Left cardiac atrium (tissue), 4 donors: ENCODE measurements at places on chromosomes 6 and 20. TPM values are rescaled to one million over a fixed set of nuclear protein-coding genes. Genes with fewer than 3 reads are reported as not detected.

- no peak for DNase-seq
Observed at GRCh38 chr6:25035512-25036435, 100.0 kb upstream of the RIPOR2 start.

DNA sequence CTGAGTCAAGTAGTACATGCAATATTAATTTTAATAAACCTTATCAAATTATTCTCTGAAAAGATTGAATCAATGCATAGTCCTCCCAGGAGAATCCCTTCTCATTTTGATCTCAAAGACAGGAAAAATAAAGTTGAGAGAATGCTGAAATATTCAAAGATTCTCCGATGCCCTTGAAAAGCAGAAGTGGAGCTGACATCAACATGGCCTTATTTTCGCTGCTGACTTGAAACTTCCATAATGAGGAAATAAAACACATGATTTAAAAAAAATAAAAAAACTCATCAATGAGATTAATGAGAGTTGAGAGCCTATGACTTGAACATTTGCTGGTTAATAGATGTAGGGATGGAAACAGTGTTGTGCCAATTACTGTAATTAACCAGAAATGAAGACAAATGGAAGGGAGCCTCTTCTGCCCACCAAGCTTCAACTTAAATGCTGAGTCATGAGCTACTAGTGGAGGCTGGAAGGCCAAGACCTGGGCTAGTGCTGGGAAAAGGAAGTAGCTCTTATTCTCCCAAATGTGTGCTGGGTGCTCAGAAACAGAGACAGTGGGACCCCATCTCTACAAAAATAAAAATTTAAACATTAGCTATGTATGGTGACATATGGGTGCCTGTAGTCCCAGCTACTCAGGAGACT, 139.9 kb downstream of the BFSP1 start:
- DNase-seq = no peak

DNA sequence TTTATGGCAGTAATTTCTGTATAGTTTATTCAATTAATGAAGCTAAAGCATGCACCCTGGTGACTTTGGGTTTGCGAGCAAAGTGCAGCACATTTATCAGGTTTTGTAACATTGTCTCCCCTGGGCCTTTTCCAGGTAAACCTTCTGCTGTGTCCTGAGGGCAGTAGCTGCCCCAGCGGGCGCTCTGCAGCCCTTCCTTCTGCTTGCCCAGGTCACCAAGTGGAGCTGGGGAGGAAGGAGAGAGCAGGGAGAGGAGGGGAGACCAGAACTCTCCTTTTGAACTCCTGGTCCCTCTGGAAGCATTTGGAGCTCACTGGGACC, 145.6 kb downstream of the DLL1 start:
- DNase-seq = no peak

LTA gene
- total RNA-seq = not detected

BANF2 gene
- not detected for total RNA-seq

MEP1A gene
- not detected for total RNA-seq

BTN1A1 gene
- not detected for total RNA-seq

OSBPL2 gene
- total RNA-seq = 41.2 TPM

NKX2-4 gene
- total RNA-seq = not detected
